ENCODE measurements at places on chromosomes 6 and 20.

GRCh38 chr6:122005661-122006060, 393.8 kb upstream of the HSF2 start:
- DNase-seq, result no peak

DNA sequence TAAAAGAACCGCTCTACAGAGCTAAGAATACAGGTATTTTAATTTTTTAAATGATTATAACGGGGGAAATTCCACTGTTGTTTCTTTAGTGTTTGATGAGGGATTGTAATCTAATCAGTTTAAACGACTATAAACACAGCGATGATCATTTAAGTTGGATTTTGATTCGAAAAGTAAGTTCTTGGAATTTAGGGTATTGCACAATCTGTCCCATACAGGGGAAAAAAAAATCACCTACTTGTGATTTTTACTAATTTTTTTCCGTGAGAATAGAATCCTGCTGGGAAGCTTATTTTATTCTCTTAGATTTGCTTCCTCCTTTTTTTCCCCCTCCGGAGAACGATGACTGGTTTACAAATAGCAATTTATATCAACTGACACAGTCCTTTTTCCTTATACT, 108.0 kb downstream of the LAMA2 start:
- DNase-seq, result no peak

GRCh38 chr6:52420668-52421358, 671 bp downstream of the EFHC1 start:
- peak; percentile 33 for DNase-seq

DNA sequence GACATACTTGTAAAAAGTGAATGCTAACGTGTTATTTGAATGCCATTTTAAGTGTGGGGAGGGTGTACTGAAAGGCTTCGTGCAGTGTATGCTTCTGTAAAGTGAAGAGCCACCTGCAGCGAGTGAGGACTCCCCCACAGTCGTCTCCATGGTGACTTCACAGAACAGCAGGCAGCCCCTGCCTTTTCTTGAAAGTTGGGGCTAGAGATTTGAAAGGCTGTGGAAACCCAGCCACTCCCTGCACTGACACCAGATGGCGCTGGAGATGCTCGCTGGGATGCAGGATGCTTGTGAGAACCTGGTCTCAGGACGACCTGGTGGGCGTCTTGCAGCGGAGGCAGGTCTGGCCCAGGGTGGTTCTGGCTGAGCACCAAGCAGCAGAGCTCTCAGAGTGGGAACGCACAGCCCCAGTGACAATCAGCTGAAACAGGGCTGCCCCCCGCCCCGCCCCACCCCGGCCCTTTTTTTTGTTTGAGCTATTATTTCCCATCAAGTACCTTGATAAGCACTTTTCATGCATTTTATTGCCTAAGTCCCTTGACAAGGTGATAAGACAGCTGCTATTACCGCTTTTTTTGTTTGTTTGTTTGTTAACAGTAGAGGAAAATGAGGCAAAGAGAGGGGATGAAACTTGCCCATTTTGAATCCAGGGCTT, 150.3 kb downstream of the SYCP2 start:
- DNase-seq, result peak; percentile 33
